Activated T-cell treated with anti-CD3 and anti-CD28 coated beads for 4 hours (primary cell): ENCODE measurements at places on chromosomes 3 and 15.

DNA sequence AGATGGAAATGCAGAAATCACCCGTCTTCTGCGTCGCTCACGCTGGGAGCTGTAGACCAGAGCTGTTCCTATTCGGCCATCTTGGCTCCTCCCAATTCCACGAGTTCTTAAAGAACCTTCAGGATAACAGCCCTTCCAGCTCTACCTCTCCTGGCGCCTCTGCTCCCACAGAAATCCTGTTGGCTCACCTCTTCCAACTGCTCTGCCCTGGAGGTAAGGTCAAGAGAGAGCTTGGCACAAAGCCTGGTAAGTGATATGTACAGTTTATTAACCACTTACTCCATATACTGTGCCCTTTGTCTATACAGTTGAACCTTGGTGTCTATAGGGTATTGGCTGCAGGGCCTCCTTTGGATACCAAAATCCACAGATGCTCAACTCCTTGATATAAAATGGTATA is 17.8 kb upstream of the FGF12 start:
- DNase-seq, result no peak

DNA sequence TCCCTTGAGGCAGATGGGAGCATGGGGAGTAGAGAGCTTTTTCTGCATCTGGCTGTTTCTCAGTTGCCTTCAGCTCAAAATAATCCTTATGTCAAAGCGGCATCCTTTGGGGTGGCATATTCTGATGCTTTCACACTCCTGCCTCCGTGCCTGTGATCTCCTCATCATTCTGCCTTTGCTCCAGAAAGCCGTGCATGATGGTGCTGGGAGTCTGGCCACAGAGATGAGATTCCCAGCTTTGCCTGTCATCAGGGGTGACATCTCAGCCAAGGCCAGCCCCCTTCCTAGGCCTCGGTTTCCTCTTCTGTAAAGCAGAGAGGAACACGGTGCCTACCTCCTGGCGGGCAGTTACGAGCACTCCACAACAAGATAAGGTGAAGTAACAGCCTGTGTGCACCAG is 96.3 kb upstream of the ALDH1A3 start:
- no peak for DNase-seq

- no peak for DNase-seq
Measured at GRCh38 chr15:51809457-51809856, 20.0 kb upstream of the TMOD3 start.

DNA sequence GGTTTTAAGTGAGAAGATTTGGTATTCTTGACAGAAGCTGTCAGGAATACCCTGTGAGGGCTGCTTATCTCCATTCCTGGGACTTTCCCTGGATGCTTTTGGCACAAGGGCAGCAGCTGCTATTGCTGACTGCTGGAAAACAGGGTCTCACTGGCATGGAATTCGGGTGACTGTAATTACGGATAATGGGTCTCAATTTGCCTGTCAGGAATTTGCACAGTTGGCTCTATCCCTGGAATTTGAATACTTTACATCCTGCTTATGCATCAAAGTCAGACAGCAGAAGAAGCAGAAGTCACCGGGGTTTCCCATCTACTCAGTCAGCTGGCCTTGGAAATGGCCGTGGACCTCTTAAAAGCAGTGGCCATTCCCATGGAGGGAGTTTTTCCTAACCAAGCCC is 25.9 kb upstream of the AKAP13 start:
- no peak for DNase-seq

- no peak for DNase-seq
Measured at GRCh38 chr15:100332721-100333120, 9.1 kb downstream of the ADAMTS17 start.

DNA sequence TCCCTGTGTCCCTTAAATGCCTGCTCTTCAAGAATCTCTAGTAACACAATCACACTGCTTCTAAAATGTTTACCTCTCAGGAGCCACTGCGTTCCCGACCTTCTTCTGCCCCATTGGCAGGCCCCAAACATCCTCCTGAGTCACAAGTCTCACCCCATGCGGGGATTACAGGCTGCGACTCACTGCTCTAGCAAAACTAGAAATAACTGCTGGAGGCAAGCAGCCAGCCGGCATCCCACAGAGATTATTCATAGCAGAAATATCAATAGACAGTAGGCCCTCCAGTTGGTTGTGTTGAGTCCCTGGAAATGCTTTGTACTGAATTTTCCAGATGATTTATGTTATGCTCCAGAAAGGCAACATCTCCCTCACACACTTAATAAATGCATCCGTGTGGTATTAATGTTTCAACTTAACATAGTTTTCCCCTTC is 64.8 kb downstream of the RFTN1 start:
- DNase-seq, result no peak

DNA sequence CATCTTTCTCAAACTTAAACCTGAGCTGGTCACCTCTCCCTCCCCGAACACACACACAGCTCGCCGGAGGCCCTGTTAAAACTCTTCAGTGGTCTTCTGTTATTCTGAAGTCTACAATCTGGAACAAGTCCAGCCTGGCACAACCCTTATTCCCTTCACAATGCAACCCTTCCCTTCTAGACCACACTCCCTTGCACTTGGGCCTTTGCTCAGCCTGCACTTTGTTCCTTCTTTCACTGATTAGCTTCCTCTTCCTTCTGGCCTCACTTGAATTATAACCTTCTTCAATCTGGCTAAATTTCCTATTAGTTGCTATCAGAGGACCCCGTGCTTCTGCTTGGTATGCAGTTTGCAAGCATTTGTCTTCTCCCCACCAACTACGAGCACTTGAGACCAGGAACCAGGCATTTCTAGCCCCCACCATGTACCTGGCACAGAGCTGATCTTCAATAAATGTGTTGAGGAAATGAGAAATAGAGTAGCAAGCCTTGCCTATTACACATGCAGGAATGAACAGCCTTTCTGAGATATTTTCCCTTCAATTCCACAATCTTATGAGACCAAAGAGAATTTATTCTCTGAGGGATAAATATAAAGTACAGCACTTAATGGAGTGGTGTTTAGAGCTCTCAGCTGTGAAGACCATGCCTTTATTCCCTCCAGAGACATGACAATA is 663.1 kb upstream of the ADAMTS9 start:
- no peak for DNase-seq

- DNase-seq, result no peak
Measured at GRCh38 chr3:10533737-10534023, 28.3 kb upstream of the ATP2B2 start.

DNA sequence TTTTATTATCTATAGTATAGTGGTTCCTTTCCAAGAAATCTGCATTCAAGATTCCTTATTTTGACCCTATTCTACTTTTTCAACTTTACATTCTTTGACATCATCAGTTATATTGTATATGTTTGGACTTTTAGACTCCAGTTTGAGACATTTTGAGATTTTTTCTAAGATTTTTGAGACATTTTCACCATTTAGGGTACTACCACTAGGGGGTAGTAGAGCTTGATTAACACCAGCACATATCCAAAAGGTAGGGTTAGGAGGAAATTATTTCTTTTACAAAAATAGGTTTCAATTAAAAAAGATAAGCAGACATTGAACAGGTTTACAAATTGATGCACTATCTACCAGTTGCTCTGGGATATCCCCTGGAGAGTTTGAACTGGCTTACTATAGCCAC is 262.5 kb downstream of the SCAPER start:
- no peak for DNase-seq

- no peak for DNase-seq
Measured at GRCh38 chr3:128053614-128054013, 1.4 kb downstream of the SEC61A1 start.
